ENCODE measurements at places on chromosomes 7 and 10. TPM values are rescaled to one million over a fixed set of nuclear protein-coding genes. Genes with fewer than 3 reads are reported as not detected.
A peak's percentile ranks its signal among the peaks of the same experiment; 100 is the strongest.

GRCh38 chr10:44292390-44293002 is 92.4 kb downstream of the CXCL12 start:
- no peak for DNase-seq

GRCh38 chr7:41882256-41882655 is 179.4 kb upstream of the INHBA start:
- DNase-seq = no peak

DNA sequence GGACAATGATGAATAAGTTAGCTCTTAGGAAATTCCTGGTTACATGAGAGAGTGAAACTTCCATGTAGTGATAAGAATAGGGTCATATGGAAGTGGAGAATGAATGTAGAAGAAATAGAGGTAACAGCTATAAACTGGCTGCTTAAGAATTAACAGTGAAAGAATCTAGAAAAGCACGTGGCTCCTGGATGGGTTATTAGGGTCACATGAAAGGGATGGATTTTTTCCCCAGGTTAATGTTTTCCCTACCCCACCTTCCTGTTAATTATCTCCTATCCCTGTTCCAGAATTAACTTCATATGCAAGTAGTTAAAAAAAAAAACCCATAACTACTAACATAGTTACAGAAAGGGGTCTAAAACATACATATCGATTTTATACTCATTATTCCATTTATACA is 58.0 kb downstream of the ANKIB1 start:
- DNase-seq = no peak

GRCh38 chr10:77763453-77764430 is 126.1 kb upstream of the KCNMA1 start:
- DNase-seq = no peak

- DNase-seq = peak; percentile 94
Measured at GRCh38 chr10:63115732-63116383, 17.3 kb upstream of the NRBF2 start.

DNA sequence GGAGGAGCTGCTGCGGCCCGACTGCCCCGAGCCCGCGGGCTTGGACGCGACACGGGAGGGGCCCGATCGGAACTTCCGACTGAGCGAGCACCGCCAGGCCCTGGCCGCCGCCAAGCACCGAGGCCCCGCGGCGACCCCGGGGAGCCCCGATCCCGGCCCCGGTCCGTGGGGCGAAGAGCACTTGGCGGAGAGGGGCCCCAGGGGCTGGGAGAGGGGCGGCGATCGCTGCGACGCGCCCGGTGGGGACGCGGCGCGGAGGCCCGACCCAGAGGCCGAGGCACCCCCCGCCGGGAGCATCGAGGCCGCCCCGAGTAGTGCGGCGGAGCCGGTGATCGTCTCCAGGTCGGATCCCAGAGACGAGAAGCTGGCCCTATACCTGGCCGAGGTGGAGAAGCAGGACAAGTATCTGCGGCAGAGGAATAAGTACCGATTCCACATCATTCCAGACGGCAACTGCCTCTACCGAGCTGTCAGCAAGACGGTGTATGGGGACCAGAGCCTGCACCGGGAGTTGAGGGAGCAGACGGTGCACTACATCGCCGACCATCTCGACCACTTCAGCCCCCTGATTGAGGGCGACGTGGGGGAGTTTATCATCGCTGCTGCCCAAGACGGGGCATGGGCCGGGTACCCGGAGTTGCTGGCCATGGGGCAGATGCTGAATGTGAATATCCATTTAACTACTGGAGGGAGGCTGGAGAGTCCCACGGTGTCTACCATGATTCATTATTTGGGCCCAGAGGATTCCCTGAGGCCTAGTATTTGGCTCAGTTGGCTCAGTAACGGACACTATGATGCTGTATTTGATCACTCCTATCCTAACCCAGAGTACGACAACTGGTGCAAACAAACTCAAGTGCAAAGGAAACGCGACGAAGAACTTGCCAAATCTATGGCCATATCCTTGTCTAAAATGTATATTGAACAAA is 1.4 kb downstream of the OTUD1 start:
- DNase-seq = peak; percentile 53

DNA sequence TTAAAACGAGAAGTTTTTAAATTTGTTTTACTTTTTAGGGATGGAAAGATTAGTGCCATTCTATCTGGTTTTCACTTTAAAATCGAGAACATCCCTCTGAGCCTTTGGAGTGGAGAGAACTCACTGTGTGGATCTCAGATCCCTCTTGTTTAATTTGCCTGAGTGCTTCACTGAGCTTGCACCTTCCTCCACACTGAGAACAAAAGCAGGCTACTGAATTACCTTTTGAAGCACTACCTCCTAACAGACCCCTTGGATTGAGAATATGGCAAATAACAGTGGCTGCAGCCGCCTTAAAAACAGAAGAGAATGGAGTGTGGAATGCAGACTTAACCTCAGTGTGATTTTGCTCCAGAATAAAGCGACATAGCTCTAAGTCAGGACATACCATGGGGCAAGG is 204.7 kb downstream of the CNTNAP2 start:
- DNase-seq = no peak

DNA sequence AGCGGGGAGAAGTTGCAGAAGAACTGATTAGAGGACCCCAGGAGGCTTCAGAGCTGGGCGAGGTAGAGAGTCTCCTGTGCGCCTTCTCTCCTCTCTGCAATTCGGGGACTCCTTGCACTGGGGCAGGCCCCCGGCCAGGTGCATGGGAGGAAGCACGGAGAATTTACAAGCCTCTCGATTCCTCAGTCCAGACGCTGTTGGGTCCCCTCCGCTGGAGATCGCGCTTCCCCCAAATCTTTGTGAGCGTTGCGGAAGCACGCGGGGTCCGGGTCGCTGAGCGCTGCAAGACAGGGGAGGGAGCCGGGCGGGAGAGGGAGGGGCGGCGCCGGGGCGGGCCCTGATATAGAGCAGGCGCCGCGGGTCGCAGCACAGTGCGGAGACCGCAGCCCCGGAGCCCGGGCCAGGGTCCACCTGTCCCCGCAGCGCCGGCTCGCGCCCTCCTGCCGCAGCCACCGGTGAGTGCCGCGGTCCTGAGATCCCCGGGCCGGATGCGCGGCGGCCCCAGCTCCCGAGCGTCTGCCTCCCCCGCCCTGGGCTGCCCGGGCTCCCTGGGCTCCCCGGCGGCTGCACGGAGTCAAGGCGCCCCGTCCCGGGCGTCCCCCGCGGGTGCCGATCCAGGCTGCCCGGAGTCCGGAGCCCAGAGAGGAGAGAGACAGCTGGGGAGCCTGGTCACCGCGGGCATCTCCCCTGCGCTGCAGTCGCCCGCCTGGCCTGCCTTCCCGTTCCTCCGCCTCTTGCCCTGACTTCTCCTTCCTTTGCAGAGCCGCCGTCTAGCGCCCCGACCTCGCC is at the start of gene PLAU:
Gene PLAU (plus strand): TSS at position 369 of the 789 bp plus-strand sequence. CDS start 424 bp downstream, outside the sequence.
- DNase-seq = peak; percentile 73

- DNase-seq = no peak
Measured at GRCh38 chr7:16619979-16620408, 25.6 kb downstream of the ANKMY2 start.

DNA sequence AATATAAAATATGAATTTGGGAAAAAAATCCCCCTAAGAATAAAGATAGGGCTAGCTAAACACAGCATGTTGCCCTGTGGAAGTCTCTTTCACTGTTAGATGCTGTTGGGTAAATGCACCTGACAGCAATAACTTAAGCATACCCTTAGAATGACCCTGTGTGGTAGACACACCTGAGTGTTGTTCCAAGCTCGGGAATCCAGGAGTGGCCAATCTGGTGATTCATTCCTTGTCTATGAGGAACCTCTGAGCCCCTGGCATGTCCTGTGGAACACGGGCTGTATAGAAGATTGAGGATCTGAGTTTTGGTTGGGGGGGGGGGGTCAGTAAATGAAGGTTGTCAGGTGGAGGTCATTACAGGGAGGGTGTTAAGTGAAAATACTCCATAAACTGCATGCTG is 730.0 kb upstream of the IGFBP3 start:
- DNase-seq = peak; percentile 97

DNA sequence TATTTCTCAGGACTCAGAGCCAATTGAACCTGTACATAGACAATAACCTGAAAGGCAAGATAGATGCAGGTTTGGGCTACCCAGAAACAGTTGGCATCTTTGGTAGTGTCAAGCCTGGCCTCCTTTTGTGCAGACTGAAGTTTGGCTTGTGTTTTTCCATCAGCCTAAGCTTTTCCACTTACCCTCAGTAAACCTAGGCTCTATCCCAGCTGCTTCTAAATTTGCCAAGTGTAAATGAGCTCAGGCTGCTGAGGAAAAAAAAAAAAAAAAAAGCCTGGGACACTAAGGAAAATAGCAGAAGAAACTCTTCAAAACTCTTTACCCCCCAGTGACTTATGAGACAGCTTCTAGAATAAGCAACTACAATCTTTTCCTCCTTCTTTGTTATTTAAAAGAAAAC is 316.3 kb upstream of the SORCS1 start:
- DNase-seq = no peak

GRCh38 chr7:148348466-148348865 is 242.1 kb upstream of the C7orf33 start:
- DNase-seq = no peak

DNA sequence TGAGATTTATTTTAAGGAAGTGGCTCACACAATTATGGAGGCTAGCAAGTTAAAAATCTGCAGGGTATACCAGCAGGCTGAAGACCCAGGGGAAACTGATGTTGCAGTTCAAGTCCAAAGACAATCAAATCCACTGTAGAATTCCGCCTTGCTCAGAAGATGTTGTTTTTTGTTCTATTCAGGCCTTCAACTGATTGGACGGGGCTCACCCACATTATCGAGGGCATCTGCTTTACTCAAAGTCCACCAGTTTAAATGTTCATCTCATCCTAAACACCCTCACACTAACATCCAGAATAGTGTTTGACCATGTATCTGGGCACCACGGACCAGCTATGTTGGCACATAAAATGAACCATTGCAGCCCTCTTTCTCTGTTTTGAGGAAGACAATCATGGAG is 211.2 kb upstream of the GPR26 start:
- DNase-seq = no peak

GRCh38 chr7:132472463-132473120 is 103.7 kb downstream of the PLXNA4 start:
- DNase-seq = no peak

DNA sequence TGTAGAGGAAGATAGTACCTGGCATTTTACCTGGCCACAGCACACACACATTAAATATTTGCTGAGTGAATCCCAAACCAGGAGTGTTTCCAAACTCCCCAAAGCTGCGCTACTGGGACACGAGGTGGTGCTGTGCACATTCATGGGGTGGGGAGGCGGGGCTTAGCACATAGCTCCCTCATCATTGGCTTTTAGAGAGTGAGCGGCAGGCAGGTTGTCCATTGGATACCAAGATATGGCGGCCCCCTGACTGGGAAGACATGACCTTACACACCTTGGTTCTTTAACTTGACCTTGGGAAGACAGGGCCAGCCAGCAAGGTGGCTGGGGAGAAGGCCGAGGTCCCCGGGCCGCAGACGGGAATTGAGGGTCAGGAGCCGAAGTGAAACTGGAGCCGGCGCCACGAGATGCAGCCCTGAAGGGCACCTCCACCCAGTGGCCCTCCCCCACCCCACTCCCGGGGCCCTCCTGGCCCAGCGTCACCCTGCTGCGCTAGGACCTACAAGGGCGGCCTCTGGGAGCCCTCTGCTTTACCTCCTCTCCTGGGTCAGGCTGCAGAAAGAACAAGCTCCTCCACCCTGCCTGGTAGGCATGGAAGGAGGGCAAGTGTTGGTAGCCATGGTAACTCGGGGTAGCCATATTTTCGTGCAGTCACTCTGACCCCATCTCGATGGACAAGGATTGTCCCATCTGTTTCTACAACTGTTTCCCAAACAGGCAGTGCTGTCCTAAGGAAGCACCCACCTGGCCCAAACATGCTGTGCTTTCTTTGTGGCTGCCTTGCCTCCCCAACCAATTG is 24.0 kb downstream of the TMEM176A start:
- DNase-seq = no peak

DNA sequence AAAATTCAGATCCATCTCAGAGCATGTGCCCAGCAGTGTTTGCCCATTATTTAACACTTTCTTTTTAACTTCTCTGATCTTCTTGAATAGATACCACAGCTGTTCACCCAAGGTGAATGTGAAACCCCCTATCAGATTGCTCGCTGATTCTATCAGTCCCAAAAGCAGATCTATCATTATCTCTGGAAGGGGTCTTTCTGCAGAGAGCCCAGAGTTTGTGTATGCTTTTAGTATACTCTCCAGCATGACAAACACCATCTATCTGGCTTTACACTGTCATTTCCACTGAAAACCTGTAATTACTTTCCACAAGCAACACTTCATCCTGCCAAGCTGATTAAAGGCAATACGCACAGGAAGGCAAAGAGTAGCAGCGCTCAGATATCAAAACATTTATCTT is 168.2 kb downstream of the CACNA2D1 start:
- no peak for DNase-seq

GRCh38 chr10:36670621-36671402 is 454.6 kb upstream of the ANKRD30A start:
- no peak for DNase-seq

DNA sequence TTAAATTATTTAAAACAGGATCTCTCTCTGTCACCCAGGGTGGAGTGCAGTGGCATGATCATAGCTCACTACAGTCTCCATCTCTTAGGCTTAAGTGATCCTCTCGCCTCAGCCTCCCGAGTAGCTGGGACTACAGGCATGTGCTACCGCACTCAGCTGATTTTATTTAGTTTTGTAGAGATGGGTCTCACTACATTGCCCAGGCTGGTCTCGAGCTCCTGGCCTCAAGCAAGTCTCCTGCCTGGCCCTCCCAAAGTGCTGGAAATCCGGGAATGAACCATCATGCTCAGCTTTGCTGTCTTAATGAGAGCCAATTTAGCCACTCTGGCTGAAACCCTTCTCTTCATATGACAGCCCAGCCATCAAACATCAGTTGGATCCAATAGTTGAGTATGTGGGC is 53.3 kb upstream of the NRP1 start:
- DNase-seq = no peak

GRCh38 chr10:53489335-53490182 is 717.0 kb upstream of the MBL2 start:
- no peak for DNase-seq

The TMEM60 gene
- 12.8 TPM for total RNA-seq

The OR2A12 gene
- not detected for total RNA-seq

The VSTM2A gene
- total RNA-seq = not detected

The DRGX gene
- not detected for total RNA-seq

The PPP1R3C gene
- 11.3 TPM for total RNA-seq

The PRSS37 gene
- not detected for total RNA-seq

The LSM8 gene
- total RNA-seq = 23.7 TPM

The CCDC3 gene
- total RNA-seq = 3.2 TPM

The TRPV5 gene
- not detected for total RNA-seq

The BEND7 gene
- 8.0 TPM for total RNA-seq

The NPSR1 gene
- not detected for total RNA-seq

The PRF1 gene
- not detected for total RNA-seq
